ENCODE measurements at places on chromosomes 7 and 10. TPM values are rescaled to one million over a fixed set of nuclear protein-coding genes. Genes with fewer than 3 reads are reported as not detected.

DNA sequence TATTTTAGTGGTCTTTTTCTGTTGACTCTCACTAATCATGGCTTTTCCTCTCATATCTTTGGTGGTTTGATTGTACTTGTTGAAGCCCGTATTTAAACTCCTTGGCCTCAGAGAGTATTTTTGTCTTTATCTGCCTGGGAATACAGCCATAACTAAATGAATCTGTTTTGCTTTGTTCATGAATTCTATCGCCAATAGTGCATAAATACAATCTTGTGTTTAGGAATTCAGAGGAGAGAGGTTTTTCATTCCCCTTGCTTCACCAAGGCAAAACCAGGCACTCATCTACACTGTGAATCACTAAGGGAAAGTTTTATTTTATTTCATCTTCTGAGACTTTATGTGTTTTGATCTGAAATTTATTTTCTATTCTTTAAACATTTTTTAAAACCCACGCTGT, 152.7 kb downstream of the BICC1 start:
- peaks cover 5% of the 10 kb centered on the region for H3K4me1 ChIP-seq
- H3K4me3 ChIP-seq = no peak overlapping the region
- H3K36me3 ChIP-seq = no peaks in the 10 kb centered on the region
- DNase-seq = no peak
- H3K27ac ChIP-seq = no peak overlapping the region
- H3K27me3 ChIP-seq = no peaks in the 10 kb centered on the region

DNA sequence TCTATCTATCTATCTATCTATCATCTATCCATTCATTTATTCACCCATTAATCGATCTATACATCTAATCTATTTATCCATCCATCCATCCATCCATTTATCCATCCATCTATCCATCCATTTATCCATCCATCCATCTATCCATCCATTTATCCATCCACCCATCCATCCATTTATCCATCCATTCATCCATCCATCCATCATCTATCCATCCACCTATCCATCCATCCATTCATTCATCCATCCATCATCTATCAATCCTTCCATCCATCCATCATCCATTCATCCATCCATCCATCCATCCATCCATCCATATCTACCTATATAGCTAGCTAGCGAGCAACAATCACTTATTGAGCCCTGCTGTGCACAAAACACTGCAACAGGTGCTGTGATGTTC, 953.1 kb upstream of the ZNF722 start:
- H3K36me3 ChIP-seq = no peaks in the 10 kb centered on the region
- H3K27me3 ChIP-seq = no peaks in the 10 kb centered on the region
- DNase-seq = no peak
- no peak overlapping the region for H3K4me3 ChIP-seq
- no peak overlapping the region for H3K27ac ChIP-seq

DNA sequence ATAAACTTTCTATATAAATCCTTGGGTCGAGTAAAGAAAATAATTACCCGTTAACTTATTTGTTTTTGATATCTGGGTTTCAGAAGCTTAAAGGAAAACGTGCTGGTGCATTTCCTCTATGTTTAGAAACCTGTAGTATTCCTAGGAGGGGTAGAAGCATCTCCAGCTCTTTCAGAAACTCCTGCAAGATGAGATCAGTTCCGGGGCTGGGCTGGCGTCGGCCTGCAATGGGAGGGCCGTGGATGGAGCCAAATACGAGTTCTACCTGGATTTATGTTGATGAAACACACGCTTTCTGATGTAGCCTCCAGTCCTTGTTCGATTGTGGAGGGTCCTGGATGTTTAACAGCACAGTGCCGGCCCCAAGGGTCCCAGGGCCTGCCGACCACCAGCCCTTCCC, 35.8 kb upstream of the DIP2C start:
- no peaks in the 10 kb centered on the region for H3K27me3 ChIP-seq
- H3K4me1 ChIP-seq = no peaks in the 10 kb centered on the region
- H3K36me3 ChIP-seq = no peaks in the 10 kb centered on the region
- no peak overlapping the region for H3K27ac ChIP-seq
- DNase-seq = no peak

DNA sequence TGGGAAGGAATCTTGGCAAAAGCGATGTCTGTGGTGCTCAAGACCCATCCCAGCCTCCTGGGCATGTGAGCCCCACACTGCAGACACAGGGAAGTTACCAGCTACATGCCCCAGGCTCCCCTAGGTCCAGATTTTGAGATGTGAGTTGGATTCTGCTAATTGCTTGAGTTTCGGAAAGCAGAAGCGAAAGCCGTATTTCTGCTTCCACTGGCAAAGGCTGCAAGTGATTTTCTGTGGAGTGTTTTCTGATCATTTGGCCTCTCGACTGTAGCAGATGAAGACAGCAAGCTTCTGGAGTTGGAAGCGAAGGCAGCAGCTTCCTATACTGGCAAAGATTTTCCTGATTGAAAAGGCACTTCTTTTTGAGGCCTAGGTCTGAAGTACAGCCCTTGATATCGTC, 29.6 kb downstream of the ANKRD16 start:
- H3K4me1 ChIP-seq = no peaks in the 10 kb centered on the region
- no peaks in the 10 kb centered on the region for H3K27me3 ChIP-seq
- H3K27ac ChIP-seq = no peak overlapping the region
- no peak for DNase-seq
- H3K4me3 ChIP-seq = no peak overlapping the region
- H3K36me3 ChIP-seq = no peaks in the 10 kb centered on the region

DNA sequence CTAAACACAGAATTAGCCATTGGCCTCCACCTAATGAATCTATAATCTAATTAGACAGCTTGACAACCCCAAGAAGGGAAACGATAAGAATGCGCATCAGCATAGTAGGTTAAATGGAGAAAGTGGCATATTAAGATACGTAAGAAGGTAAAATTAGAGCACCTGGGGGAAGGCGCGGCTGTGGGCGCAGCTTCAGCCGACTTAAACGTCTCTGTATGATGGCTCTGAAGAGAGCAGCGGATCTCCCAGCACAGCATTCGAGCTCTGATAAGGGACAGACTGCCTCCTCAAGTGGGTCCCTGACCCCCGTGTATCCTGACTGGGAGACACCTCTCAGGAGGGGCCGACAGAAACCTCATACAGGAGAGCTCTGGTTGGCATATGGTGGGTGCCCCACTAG, 518.8 kb downstream of the PHTF2 start:
- no peaks in the 10 kb centered on the region for H3K27me3 ChIP-seq
- H3K27ac ChIP-seq = no peak overlapping the region
- no peaks in the 10 kb centered on the region for H3K36me3 ChIP-seq
- no peak overlapping the region for H3K4me3 ChIP-seq
- DNase-seq = no peak

GRCh38 chr10:16231734-16232435, 204.9 kb upstream of the PTER start:
- no peak overlapping the region for H3K27ac ChIP-seq
- no peaks in the 10 kb centered on the region for H3K36me3 ChIP-seq
- H3K27me3 ChIP-seq = no peaks in the 10 kb centered on the region

Gene C10orf62
- total RNA-seq = not detected

DNA sequence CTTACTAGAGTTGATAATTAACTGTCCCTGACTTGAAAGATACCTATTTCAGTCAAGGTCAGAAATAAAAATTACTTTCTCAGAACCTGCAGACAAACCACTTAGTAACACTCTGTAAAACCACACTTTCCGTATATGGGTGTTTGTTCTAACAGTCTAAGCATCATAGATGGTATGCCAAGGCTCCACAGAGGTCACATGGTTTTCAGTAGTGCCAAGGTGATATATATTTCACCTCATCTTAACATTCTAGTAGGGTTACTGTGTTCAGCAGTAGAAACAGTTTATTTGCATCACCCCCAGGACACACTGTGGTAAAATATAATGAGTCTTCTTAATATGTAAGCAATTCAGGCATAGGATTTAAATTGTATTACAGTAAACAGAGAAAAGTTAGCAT, 61.5 kb downstream of the KCND2 start:
- H3K4me1 ChIP-seq = no peaks in the 10 kb centered on the region
- H3K4me3 ChIP-seq = no peak overlapping the region
- no peak overlapping the region for H3K27ac ChIP-seq
- DNase-seq = no peak

- peaks cover 54% of the 10 kb centered on the region for H3K4me1 ChIP-seq
- H3K27me3 ChIP-seq = no peaks in the 10 kb centered on the region
- no peak for DNase-seq
- H3K4me3 ChIP-seq = no peak overlapping the region
Observed at GRCh38 chr10:103646304-103646703, 152.8 kb downstream of the NEURL1 start.

Gene PPIF
- 28.5 TPM for total RNA-seq

Gene SLC13A1
- total RNA-seq = not detected

Gene PAX4
- not detected for total RNA-seq

DNA sequence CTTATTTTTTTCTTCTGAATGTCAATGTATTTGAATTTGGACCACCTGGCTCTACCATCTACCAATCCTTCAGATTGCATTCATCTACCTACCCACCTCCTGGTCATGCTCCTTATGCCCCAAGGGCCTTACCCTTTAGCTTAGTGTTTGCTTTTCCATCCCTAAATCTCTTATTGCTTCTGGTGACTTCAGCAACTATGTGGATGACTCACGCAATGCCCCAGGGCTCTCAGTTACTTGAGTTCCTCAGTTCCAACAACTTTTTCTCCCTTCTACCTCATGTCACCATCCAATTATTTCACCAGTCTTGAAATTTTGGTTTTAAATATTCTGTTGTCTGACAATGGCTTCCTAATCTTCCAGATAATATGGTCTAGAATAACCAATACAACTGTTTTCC, 118.9 kb downstream of the CFAP58 start:
- no peak overlapping the region for H3K4me3 ChIP-seq
- H3K4me1 ChIP-seq = no peaks in the 10 kb centered on the region
- H3K27ac ChIP-seq = no peak overlapping the region
- H3K36me3 ChIP-seq = no peaks in the 10 kb centered on the region

- H3K4me3 ChIP-seq = peak within 1 kb of the TSS; percentile 38
- H3K4me1 ChIP-seq = peaks cover 18% of the 10 kb centered on the region
- H3K27me3 ChIP-seq = peaks cover 39% of the 10 kb centered on the region
- no peak for DNase-seq
- no peak within 1 kb of the TSS for H3K27ac ChIP-seq
Observed at GRCh38 chr10:70441161-70441894, at the start of gene NODAL. NODAL (minus strand) TSS chr10:70441681; CDS start chr10:70441667, 14 bp downstream.

DNA sequence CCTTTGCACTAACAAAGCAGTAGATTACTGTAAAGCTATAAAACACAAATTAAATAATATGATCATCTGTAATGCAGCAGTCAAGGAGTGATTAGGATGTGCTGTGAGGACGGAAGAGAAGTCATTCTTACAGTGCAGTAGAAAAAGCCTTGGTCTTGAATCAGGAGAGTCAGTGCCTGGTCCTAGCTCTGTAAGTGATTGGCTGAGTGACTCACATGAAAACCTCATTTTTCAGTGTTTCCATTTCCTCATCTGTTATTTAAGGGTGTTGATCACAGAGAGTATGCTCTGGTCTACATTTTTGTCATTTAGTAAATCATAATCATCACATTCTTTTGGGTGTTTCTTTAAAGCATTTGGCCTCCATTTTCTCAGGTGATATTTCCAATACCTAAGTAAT, 717.8 kb downstream of the LRMDA start:
- H3K27ac ChIP-seq = peak overlapping the region; percentile 79
- DNase-seq = no peak
- H3K4me1 ChIP-seq = peaks cover 14% of the 10 kb centered on the region
- H3K4me3 ChIP-seq = no peak overlapping the region

Gene CLDN3
- total RNA-seq = 12.8 TPM

DNA sequence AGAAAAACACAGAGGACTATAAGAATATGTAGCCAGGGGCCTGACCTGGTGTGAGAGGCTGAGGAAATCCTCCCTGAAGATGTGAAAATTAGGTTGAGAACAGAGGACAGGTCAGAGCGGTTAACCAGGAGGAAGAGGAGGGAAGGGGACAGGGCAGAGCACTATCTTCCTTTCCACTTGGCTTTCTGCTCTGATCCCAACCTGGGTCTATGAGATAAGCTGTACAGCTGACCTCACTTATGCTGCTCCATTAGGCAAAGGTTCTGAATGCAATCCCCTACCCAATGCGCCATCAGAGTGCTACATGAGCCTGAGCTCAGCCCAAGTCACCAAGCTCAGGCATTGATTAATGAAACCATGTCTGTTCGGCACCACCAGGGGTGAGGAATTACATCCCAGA, 10.5 kb downstream of the LIPA start:
- H3K36me3 ChIP-seq = peaks cover 23% of the 10 kb centered on the region
- H3K27me3 ChIP-seq = no peaks in the 10 kb centered on the region
- H3K4me1 ChIP-seq = peaks cover 26% of the 10 kb centered on the region
- no peak overlapping the region for H3K27ac ChIP-seq
- DNase-seq = no peak
- H3K4me3 ChIP-seq = no peak overlapping the region

Gene HIP1
- total RNA-seq = 51.5 TPM

Gene YKT6
- total RNA-seq = 58.7 TPM

Gene SFTPD
- 630 TPM for total RNA-seq

- no peaks in the 10 kb centered on the region for H3K4me1 ChIP-seq
- DNase-seq = no peak
- peaks cover 25% of the 10 kb centered on the region for H3K36me3 ChIP-seq
- H3K27me3 ChIP-seq = no peaks in the 10 kb centered on the region
- H3K27ac ChIP-seq = no peak overlapping the region
Observed at GRCh38 chr7:37097983-37098382, 350.7 kb downstream of the ELMO1 start.

Measured in lower lobe of right lung (tissue), 2 donors.